ENCODE measurements at places on chromosomes 7 and 10.
A peak's percentile ranks its signal among the peaks of the same experiment; 100 is the strongest.

GRCh38 chr7:35701287-35701900 is 6.5 kb upstream of the HERPUD2 start:
- no peak for DNase-seq

- no peak for DNase-seq
Measured at GRCh38 chr7:22127835-22128527, 182.3 kb upstream of the CDCA7L start.

- no peak for DNase-seq
Measured at GRCh38 chr10:129193148-129193547, 273.9 kb upstream of the MGMT start.

DNA sequence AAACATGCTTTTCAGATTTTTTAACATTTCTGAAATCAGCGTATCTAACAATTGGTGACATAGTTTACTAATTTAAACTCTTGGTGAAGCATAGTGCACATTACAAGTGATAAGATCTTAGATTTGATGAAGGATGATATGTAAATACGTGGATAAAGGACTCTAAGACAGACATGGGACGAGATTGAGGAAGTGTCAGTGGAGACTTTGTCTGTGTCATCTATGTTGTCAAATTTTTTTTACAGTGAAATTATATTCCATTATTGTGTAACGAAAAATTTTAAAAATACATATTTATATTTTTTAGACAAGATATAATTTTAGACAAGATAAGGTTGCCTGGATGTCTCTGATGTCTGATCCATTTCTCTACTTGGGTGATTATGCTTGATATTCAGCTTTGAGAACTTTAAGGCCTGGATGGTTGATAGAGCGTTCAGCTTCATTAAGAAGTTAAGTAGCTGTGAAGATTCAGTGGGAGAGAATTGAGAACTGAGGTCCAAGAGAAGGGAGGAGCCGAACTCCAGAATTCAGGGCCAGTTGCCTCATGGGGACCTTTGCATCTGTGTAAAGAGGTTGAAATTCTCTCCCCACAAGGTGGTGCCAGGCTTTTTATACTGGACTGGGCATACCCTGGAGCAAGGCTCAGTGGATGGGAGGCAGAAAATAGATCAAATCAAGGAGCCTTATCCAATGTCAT is 62.7 kb downstream of the KAT6B start:
- no peak for DNase-seq

DNA sequence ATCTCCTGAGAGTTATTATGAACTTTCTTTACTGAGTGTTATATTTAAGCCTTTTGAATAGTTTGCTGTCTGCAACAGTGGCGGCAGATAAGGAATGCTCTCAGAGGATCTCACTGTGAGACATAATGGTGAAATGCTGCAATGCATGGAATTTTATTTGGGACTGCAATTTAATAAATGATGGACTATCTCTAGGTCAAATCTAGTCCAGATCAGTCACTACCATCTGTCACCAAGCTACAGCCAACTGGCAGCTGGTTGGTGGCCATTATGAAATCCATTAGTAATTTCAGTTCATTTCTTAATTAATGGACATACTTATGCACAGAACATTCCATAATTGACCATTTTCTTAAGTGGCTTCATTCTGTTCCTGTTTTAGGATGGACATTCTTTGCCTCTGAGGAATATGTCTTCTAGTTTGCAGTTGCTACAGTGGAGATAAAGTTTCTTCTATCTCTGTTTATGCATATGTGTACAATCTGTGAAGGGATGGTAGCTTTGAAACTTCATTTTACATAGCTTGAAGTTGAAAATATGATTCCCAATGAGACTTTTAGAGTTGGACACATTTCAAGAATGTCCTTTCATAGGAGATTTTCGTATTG is 586.6 kb downstream of the SUGCT start:
- DNase-seq: no peak

DNA sequence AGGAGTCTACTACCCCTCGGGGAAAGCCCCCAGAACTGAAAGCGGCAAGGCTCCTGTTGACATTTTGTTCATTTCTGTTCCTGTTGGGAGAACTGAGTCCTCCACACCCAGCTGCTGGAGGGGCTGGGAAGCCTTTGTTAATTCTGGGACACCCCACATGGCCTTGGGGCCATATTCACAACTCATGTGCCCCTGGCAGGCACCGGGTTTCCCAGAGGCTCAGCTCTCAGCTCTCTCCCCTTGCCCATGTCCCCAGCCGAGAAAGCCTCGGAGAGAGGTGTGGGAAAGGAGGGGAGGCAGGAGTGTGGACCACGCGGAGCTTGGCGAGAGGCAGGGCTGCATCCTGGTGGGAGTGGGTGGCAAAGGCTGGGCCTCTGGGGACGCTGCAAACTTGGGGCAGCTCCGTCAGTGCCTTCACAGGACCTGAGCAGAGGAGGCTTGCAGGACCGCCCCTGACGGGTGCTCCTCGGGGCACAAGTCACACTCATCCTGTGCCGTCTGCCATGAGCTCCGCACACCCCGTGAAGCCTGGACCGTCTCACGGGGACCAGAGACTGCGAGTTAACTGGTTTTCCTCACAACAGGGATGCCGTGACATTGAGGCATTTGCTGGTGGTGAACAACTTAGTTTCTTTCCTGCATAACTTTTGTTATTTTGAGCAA is 140.9 kb downstream of the DNAJB6 start:
- DNase-seq: no peak

- DNase-seq: no peak
Measured at GRCh38 chr10:75263806-75264205, 28.0 kb upstream of the COMTD1 start.

- DNase-seq: no peak
Measured at GRCh38 chr10:28620251-28620650, 57.1 kb upstream of the BAMBI start.

- no peak for DNase-seq
Measured at GRCh38 chr7:77450613-77451012, 34.5 kb upstream of the GSAP start.

GRCh38 chr7:42876182-42877068 is 35.4 kb downstream of the C7orf25 start:
- peak; percentile 50 for DNase-seq

GRCh38 chr10:71587941-71588573 is 131.5 kb downstream of the C10orf105 start:
- DNase-seq: no peak

- no peak for DNase-seq
Measured at GRCh38 chr7:5237286-5237685, 45.5 kb upstream of the SLC29A4 start.

GRCh38 chr10:94046098-94046497 is 52.4 kb downstream of the PLCE1 start:
- no peak for DNase-seq

GRCh38 chr10:77629775-77630506 is 7.7 kb downstream of the KCNMA1 start:
- no peak for DNase-seq

GRCh38 chr10:110340816-110341215 is 36.1 kb upstream of the SMNDC1 start:
- DNase-seq: no peak

DNA sequence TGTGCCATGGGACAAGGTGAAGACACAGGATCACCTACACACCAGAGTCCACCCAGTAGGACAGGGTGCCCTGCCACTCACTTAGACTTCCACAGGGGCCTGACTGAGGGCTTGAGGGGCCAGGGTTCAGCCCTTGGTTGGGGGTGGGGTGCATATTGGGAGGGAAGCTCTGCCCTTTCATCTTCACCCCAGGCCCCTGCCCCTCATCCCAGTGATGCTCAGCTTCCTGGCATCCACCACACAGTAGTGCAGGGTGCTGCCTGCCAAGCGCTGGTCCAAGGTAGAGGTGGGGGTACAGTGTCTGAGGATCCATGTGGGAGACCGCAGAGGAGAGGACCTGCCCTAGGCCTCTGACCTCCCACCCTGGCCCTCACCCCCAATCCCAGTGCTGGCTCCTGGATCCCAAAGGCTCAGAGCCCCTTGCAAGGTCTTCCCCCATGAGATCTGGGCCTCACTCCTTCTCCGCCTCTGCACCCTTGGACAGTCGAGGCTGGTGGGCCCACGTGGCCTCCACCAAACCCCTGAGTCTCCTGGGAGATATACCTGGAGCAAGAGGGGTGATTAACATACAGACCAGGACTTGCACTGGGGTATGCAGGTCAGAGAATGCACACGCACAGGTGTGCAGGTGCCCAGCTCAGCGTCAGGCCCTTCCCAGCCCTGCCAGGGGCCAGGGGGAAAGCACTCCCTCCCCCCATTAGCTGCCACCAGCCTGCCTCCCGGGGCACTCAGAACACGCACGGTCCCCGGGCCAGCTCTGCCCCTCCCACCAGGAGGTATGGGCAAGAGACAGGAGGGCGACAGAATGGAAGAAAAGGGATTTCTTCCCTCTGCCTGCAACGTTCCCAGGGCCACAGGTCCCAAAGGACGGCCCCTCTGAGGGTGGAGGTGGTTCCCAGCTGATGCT is 8.6 kb upstream of the IRF5 start:
- DNase-seq: no peak

DNA sequence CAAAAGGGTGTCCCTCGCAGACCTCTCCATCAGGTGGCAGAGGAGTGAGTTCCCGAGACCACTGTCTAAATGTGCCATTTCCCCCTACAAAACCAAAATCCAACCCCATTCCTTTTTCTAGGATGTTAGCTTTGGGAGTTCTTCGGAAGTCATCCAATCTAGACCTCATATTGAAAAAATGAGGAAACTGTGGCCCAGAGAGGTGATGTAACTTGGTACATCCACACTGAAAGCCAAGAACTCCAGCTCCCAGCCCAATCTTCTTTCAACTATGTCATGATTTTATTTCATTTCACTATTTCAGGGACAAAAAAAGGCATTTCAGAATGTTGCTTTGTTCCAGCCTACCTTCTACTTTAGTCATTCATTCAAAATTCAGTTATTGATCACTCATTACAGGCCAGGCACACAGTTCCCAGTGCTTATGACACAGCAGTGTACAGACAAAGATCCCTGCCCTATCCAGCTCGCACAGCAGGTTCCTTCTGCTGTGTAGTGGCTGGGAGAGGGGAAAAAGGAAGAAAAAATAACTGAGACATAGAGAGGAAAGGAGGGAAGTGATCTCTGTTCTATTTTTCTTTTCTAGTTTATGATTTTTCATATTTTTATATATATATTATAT is 35.8 kb downstream of the SCRN1 start:
- no peak for DNase-seq

DNA sequence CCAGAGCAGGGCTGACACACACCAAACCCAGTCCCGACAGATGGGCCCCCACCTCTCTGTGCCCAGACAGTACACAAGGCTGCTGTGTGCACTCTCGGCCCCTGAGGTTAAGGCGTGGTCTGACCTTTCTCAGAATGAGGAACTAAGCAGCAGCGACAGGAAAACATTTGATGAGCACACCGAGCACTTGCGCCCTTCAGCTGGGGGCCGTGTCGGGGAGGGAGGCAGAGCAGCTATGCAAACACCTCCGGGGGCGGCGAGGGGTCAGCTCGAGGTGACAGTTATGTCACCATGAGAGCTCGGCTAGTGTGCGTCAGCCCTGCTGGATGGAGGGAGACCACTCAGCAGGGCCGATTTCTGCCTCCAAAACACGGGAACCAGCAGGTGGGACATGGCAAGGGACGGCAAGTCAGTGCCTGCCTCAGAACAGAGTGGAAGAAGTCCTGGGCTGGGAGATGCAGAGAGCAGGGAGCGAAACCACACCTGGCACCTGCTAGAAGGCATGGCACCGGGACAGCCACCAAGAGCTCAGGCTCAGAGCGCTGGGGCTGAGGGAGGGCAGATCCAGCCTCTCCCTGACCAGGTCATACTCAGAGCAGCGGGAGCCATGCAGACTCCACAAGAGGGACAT is 57.4 kb downstream of the CHST15 start:
- no peak for DNase-seq

- no peak for DNase-seq
Measured at GRCh38 chr10:107443813-107444212, 279.3 kb upstream of the SORCS1 start.

DNA sequence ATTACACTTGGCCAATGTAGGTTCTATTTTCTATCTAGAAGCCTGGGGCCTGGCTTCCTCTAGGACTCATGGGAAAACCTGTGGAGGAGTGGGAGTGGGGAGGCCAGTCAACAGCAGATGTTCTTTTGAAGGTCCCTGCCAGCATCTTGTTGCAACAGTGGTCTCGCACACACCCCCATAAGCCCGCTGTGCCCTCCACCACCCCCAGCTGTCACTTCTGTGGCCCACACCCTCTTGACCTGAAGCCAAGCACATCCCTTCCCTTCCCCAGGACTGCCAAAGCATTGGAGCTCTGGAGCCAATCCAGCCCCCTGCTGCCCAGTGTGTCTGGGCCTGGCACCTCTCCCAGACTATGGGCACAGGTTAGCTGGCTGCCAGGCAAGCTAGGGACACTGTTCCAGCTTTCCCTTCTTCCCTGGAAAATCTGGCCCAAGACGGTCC is 1.9 kb upstream of the STX1A start:
- DNase-seq: no peak

DNA sequence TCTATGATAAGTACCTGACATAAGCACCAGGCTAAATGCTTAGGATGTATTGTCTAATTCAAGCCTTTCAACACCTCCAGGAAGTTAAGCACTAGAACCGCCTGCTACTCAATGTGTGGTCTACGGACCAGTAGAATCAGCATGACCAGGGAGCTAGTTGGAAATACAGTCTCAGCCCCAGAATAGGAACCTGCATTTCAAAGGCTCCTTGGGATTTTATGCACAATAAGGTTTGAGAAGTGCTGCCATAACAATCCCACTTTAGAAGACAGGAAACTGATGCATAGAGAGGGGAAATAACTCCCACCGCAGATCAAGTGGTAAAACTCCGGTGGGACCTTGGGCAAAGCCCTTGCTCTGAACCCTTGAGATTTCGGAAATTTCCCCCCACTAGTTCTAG is 8.8 kb upstream of the DUSP5 start:
- no peak for DNase-seq

DNA sequence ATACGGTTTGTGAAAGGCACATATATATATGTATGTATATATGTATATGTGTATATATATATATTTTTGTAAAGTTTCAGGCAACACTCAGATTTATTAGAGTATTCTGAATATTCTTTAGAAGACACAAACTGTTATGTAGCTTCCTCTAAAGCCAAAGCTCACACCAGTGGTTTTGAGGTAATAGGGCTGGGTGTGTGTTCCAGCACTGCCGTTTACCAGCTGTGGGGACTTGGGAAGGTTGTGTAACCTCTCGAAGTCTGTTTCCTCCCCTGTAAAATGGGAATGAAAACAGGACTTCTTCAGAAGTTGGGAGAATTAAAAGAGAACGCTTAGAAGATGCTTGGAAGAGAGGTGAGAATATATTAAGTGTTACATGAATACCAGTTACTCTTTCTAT is 94.8 kb downstream of the PRPF18 start:
- DNase-seq: no peak

- DNase-seq: no peak
Measured at GRCh38 chr10:88389456-88389855, 193.7 kb downstream of the RNLS start.

GRCh38 chr10:90111671-90112070 is 410.3 kb downstream of the KIF20B start:
- DNase-seq: no peak

Data from activated CD4-positive, alpha-beta T cell treated with anti-CD3 and anti-CD28 coated beads for 4 hours (primary cell).